ENCODE measurements at places on chromosomes 11 and 22.

- DNase-seq, result no peak
Observed at GRCh38 chr11:36238036-36238631, 51.1 kb downstream of the COMMD9 start.

GRCh38 chr11:34537636-34538035, 24.0 kb upstream of the ELF5 start:
- peak; percentile 10 for DNase-seq

GRCh38 chr22:25582946-25583345, 18.5 kb downstream of the GRK3 start:
- DNase-seq, result peak; percentile 68

DNA sequence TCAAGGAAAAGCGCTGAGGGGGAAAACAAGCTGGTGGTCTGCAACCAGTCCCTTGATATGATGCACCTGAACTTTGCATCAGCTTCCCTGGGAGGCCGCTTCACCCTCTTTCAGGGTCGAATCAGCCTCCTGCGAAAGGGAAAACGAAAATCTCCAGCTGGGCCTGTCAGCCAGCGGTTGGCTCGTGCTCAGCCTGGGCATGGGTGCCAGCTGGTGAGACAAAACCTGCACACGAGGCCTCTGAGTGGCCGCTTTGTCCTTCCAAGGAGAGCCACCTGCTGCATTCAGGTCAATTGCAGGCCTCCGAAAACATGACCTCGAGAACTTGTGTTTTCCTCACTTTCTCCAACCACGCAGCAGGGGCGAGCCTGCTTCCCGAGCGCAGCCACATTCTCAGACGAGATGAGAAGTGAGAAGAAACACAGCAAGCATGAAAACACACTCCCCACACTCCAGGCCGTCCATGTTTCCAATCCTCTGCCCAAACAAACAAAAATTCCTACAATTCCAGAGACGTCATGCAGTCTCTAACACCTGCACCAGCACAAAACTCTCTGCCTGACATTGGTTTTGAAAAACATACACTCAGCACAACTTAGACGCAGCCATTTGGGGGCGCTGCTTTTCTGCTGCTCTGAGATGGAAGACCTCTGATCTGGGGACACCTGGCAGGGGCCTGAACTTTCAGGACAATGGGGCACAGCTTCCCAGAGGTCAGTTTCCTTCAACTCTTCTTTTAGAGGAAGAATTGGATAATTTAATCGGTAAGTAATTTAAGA, 77.1 kb downstream of the DHCR7 start:
- DNase-seq, result no peak

GRCh38 chr22:44458044-44459020, 39.7 kb downstream of the RTL6 start:
- DNase-seq, result no peak
